Activated CD4-positive, alpha-beta T cell treated with anti-CD3 and anti-CD28 coated beads for 48 hours (primary cell): ENCODE measurements at places on chromosomes 3 and 15.
A peak's percentile ranks its signal among the peaks of the same experiment; 100 is the strongest.

GRCh38 chr15:59828263-59828662 lies 139.1 kb upstream of the BNIP2 start:
- DNase-seq, result no peak

DNA sequence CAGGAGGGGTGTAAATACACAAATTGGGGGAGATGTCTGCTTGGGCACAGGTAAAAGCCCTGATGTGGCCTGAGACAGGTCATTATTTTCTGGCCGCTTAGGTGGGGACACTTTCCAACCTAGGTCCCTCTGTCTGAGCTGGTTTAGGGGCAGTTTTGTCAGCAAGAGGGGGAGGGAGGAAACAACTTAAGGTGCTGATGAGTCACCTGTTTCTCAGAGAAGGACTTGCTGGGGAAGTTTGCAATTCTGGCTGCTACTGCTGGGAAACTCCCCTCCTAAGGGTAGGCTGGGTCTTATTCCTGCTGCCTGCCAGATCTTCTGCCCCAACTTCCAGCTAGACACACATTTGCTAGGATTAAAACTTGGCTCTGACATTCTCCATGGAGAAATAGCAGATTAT lies 4.8 kb upstream of the RHOV start:
- DNase-seq, result peak; percentile 51

- no peak for DNase-seq
These were observed 1.1 kb downstream of the MON1A start for GRCh38 chr3:49928481-49929017.

DNA sequence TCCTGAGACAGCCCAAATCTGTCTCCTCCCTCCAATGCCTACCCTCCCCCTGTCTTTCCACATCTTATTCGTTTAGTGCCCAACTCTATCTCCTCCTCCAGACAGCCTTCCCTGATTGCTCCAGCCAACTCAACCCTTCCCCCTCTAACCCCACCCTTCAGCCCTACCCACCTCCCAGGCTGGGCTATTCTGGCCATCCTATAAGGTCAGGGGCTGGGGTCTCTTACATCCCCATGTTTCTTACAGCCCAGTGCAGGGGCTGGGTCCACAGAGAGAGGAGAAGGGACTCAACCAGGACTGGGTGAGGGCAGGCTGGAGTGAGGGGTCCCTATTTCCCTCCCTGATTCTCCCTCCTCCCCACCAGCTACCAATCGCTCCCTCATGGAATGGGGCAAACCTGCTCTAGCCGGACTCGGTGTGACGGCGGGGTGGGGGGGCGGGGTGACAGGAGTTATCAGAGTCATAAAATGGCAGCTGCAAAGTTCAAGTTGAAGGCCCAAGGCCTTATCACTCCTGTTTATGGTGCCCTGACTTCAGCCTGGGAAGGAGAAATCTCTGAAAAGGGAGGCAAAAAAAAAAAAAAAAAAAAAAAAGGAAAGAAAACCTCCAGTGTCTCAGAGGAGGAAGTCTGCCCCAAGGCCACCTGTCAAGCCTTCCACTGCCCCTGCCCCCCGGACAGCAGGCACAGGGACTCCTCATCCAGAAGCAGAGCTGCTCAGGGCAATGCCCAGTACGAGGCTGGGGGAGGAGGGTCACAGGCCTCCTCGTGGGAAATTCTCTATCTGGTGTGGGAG lies 2.1 kb downstream of the VIPR1 start:
- DNase-seq, result no peak

GRCh38 chr15:65054333-65055200 lies 9.4 kb downstream of the SLC51B start:
- peak; percentile 74 for DNase-seq

- DNase-seq, result no peak
These were observed 735.3 kb upstream of the CADM2 start for GRCh38 chr3:84223512-84223911.

DNA sequence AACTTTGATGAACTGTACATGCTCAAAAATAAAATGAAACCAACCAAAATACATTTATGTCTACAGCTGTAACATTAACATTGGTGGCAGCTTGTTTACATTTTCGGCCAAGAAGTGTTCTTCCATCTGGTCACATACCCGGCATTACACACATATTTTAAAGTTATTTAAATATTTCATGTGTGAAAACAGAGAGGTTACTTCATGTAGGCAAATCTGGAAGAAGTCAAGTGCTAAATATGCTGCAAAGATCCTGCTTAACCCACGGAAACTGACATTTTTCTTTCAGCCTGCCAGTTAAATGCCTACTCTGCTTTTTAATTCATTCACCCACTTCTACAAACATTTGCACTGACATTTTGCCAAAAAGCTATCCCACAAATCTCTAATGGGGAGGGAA lies 69.7 kb downstream of the MB21D2 start:
- no peak for DNase-seq

DNA sequence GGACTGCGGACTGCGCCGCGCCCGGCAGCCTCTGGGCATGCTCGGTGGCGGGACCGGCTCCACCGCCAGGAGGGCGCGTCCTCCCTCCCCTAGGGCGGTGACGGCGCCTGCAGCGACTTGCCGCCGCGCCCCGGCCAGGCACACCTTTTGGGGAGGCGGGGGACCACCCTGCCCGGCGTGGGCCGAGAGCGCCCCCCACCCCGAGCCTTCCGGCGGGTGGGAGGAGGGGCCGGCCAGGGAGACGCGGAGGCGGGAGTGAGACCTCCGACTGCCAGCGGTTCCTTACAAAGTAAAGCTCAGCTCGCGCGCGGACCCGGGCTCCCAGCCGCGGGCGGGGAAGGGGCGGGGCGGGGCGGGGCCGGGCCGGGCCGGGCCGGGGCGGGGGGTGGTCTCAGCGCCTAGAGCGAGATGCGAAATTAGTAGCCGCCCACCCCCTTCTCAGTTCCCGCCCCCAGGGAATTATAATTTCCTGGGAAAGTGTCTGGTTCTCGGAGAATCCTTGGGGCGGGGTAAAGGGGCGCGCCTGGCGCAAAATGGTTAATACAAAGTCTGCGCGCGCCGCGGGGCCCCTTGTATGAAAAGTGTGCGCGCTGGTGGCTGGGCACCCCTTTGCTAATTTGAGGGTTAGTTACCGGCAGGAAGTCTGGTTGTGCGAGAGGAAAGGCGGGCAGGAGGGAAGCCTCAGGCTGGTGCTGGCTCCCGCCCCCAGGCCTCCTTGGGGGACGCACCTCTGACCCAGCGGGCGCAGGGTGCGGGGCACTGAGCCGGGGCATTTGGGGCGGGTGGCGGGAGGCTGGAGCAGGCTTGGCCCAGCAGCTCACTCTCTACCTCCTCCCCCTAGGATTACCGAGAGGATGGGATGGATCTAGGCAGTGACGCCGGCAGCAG lies 224.8 kb upstream of the IL12A start:
- DNase-seq, result peak; percentile 56

DNA sequence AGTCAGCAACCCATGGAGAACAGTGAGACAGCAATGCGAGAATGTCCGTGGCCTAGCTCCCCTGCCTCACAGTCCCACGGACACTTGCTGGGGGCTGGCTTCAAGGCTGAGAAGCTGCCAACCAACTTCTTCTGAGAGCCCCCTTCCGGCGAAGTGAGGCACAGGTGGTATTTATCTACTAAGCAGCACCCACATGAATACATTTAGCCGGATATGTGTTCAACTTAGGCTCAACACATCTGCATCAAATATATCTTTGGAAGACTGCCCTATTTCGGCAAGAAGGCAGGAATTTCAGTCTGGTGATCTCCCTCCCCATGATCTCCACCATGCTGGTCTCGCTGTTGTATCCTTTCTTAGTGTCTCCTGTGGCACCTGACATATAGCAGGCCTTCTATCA lies 340.9 kb upstream of the NR2E3 start:
- DNase-seq, result no peak

DNA sequence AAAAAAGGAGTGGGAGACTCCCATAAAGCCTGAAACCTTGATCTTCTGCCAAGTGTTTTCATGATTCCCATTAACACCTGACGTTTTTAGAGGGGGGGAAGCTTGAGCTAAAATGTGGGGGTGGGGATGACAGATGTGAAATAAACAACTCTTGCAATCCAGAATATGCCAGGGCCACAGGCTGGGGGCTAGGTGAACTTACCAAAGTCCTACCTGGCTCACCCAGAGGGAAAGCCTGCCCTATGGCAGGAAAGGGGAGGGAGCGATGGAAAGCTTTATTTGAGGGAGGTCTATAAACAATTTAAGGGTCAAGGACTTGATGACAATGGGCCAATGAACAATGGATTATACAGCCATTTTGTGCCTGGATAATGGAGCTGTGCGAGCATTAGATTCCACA lies 108.3 kb downstream of the LRIG1 start:
- DNase-seq, result no peak

- no peak for DNase-seq
These were observed 558.5 kb upstream of the CFAP20DC start for GRCh38 chr3:59608356-59608755.

DNA sequence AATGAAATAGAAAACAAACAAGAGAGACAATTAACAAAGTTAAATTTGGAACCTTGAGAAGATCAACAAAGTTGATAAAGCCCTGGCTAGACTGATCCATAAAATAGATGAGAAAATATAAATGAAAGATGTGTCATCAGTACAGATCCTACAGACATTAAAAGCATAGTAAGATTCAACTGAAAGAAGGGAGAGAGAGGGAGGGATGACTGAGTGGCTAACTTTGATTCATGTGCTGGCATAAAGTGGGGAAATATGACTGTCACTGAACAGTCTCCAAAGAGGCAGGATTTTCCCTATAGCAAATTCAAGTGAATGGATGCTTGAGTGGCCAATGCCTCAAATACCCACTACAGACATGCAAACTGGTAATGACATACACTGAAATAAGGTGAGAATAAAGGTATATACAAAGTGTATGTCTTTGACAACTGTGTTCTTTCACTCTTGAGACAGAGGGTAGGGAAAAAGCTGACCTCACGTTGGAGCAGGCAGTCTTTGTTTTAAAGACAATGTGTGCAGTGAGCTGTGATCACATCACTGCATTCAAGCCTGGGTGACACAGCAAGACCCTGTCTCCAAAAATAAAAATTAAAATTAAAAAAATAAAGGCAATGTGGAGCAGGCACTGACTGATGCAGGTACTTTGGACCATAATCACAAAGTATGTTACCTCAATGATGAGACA lies 35.9 kb upstream of the CHD2 start:
- no peak for DNase-seq

DNA sequence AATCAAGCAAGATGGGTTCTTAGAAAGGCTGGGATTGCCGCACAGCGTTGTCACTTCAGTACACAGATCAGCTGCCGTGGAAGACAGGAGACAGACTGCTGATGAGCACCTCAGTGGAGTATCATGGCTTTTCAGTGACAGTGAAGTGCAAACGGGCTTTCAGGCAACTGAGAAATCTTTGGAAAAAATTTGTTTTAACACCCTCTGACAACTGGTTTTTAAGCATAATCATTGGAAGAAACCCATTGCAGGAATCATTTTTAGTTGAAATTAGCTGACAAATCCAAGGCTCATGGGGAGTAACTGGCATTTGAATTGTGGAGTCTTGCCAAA lies 418.8 kb downstream of the OTOL1 start:
- no peak for DNase-seq

DNA sequence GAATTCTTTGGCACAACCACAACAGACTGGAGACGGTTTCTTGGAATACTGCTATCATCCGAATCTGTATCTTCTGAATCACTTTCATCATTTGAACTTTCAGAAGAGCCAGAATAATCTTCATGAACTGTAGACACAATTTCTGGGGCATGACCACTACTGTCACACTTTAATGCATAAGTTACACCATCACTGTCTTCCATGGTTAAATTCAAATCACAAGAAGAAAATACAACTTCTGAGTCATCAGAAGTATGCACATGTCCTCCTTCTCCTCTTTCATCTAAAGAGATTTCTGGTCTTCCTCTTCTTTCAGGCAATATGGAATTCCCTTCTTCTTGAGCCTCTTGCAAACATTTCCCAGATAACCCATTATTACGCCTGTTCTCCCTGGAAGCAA lies 42.5 kb downstream of the SETD2 start:
- no peak for DNase-seq

DNA sequence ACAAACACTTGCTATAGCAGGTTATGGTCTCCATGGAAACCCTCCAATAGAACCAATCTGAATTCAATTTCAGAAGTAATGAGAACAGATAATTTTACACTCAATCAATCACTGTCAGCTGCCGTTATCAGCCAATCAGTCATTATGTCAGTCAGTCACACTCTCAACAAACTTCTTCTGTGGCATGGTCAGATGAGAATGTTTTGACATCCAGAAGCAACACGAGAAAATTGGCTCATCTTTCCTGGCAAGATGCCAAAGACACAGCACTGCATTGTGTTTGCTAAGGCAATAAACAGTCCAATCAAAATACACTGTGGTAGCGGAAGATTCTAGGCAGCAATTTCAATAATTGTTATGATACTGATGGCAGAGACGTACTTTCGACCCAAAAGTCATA lies 190.7 kb downstream of the RORA start:
- DNase-seq, result no peak

DNA sequence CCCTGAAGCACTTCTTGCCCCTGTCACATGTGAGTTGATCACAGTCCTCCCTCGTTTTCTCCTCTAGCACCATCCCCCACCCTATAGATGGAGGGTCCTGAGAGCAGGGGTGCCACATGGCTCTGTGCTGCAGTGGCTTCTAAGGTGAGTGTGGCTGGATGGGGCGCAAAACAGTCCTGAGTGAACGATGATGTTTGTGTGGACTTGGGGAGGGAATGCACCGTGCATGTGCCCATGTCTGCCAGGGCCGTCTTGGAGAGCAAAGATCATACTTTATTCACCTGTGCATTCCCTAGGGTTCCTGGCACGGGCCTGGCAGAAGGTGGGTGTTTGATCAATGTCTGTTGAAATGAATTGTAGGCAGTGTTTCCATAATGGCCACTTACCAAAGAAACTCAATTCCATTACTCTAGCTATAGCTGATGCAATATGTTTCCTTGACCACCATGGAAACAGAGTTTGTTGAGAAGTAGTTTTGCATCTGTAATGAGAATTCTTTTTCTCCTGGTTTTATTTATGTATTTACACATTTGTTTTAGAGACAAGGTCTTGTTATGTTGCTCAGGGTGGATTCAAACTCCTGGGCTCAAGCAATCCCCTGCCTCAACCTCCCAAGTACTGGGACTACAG lies 58.0 kb downstream of the ABTB1 start:
- DNase-seq, result no peak

DNA sequence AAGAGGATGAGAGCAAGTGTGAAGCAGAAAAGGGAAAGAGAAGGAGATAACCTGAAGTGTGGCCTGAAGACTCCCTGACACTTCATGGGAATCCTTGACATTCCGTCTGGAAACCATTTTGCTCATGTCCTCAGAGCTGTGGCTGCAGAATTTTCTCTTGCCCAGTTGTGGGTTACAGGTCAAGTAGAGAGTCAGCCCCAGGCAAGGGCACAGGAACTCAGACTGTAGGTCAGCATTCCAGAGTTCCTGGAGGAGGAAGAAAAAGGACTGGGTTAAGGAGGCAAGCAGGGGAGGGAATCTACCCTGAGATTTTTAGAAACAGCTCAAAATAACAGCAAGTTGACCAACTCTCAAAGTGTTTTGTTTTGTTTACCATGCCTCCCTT lies 4.1 kb upstream of the THSD4 start:
- no peak for DNase-seq

DNA sequence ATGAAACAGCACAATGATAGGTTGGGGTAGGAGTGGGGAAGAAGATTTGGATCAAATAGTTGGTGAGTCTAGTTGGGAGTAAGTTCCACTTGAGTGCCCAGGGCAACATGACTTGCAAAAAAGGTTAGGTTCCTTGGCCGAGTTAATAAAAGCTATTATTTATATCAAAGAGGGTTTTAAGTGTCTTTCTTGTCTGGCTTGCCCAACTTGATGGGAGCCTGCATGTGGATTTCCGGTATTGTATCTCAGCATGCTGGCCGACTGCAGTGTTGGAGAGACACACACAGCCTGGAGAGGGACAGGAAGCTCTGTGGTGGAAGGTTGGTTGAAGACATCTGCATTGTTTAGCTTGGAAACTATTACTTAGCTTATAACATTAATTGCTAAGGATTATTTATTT lies 449.5 kb upstream of the TBL1XR1 start:
- peak; percentile 34 for DNase-seq
